ENCODE measurements at places on chromosomes 13 and 19.

GRCh38 chr19:31110336-31110735 lies 238.9 kb downstream of the TSHZ3 start:
- no peak for DNase-seq

DNA sequence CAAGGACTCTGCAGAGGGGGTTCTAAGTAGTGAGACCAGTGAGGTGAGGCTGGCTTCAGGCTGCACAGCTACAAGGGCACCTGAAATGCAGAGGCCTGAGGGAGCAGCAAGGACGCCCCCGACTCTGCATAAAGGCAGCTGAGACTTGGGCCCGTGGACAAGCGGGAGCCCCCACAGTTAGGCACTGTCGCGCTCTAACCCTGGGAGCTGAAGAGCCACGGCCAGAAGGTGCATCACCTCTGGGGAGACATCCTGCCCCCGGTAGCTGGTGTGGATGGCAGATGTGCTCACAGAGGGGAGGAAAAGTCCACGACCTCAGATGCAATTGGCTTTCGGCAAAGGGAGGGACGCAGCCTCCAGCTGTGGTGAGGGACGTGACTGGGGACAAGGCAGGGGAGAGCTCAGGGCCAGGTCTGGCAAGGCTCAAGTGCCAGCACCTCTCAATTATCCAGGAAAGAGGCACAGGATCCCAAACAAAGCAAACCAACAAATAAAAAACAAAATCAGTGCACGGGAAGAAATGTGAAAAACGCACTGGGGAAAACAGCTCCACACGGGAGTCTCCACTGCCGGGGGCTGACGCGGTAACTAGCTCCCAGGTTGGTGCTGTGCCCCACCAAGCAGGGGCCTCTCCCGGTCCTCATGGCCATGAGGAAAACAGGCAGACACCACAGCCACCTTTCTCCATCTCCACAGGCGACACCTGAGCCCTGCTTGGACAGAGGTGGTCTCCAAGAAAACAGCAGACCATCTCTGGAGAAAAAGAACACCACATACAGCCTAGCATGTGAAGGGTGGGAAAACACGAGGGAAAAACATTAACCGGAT lies 23.0 kb upstream of the PLPP2 start:
- DNase-seq: no peak

GRCh38 chr19:18306888-18307260 lies 16.0 kb downstream of the LSM4 start:
- no peak for DNase-seq

DNA sequence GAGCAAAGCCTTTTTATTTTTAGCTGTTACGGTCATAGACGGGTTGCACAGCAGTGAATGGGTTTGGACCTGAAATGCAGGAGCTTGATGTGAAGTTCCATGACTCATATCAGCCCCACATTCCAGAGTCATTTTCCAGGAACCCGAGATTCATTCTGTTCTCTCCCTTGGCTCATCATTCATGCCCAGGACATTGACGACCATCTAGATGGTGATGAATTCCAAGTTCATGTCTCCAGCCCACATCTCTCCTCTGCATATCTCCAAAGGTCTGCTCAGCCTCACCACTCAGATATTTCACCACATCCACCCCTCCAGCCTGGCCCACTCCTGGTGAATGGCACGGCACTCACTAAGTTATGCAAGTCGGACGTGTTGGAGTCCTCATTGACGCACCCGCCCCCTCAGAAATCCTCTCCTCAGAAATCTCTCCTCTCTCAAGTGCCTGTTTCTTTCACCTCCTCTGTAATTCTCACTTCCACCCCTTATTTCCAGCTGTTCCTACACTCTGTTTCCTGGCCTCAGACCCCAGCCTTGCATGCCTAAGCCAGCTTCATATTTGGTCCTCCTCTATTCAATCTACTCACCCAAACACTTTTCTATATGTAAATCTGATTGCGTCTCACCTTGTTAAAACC lies 83.1 kb downstream of the ALOX5AP start:
- no peak for DNase-seq

DNA sequence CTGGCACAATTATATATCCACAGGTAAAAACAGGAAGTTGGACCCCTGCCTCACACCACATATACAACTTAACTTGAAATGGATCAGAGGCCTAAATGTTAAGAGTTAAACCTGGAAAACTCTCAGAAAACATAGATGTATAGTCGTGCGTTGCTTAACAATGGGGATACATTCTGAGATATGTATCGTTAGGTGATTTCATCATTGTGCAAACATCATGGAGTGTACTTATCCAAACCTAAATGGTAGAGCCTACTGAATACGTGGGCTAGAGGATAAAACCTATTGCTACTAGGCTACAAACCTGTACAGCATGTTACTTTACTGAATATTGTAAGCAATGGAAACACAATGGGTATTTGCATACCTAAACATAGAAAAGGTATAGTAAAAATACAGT lies 14.8 kb upstream of the CALM3 start:
- DNase-seq: no peak

GRCh38 chr19:13985771-13986347 lies 20.3 kb downstream of the RFX1 start:
- peak; percentile 47 for DNase-seq
